ENCODE measurements at places on chromosomes 4 and X.

GRCh38 chr4:71906096-71906495 lies 122.2 kb upstream of the GC start:
- no peak for DNase-seq

DNA sequence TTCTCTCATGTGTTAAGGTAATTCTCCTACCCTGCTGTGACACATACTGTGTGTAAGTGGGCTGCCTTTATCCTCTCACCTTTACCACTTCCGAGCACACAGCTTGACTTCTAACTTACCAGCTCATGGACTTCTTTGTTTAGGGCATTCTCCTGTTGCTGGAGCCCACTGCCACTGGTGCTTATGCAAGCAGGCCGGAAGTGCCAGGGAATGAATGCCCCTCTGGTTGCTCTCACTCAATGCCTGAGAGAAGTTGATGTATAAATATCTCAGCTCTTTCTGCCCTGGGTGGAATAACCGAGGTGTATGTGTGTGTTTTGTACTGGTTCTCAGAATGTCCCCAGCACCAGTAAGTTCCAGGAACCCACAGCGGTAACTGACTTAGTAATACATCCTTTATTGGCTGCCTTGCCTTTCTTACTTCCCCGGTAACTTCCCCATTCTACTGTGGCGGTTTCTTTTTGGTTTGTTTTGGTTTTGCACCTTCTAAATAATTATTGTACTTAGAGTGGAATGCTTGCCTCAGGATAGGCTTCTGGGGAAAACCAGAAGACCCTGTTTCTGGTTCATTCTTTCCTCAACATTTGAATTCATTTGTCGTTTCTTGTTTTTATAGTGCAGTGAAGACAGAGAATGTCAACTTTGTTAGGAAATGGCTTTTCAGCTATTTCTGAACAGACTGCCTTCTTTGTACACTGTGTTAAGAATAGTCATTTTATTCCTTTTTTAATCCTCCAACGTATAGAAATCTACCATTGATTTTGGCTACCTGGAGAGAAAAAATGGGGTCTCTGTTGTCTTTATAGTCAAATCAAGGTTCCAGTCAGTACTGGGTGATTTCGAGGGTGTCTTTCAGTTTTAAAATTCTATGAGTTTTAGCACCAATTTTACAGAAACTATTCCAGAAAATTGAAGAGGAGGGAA lies 45.4 kb downstream of the CXorf58 start:
- peak; percentile 37 for DNase-seq

DNA sequence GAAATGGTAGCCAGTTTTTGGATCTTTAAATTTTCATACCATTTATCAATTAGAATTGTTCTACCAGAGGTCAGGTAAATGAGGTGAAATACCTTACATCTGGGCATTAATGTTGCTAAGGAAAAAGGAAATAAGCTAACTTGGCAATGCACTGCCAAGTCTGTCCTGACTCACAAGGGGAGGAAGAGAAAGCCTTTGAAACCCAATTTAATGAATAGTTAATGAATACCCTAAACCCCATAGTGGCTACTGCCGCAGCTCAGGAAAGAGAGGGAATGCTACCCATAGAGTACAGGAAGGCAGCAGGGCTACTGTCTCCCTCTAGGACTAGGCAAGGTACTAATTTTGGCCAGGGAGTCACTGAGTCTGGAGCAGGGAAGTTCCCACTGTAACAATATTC lies 16.8 kb upstream of the DHX15 start:
- no peak for DNase-seq

- DNase-seq = no peak
These were observed 46.0 kb upstream of the GNPDA2 start for GRCh38 chr4:44772340-44772739.

DNA sequence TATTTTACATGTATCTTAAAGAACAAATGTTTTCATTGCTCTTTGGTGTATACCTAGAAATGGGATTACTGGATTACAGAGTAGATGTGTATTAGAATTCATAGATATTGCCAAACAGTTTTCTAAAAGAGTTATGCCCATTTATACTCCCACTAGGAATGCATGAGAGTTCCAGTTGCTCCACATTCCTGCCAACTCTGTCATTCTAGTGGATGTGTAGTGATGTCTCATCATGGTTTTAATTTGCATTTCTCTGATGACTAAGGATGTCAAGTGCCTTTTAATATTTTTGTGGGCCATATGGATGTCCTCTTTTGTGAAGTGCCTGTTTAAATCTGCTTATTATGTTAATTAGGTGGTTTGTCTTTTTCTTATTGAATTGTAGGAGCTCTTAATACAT lies 65.6 kb upstream of the BMP2K start:
- DNase-seq = no peak

DNA sequence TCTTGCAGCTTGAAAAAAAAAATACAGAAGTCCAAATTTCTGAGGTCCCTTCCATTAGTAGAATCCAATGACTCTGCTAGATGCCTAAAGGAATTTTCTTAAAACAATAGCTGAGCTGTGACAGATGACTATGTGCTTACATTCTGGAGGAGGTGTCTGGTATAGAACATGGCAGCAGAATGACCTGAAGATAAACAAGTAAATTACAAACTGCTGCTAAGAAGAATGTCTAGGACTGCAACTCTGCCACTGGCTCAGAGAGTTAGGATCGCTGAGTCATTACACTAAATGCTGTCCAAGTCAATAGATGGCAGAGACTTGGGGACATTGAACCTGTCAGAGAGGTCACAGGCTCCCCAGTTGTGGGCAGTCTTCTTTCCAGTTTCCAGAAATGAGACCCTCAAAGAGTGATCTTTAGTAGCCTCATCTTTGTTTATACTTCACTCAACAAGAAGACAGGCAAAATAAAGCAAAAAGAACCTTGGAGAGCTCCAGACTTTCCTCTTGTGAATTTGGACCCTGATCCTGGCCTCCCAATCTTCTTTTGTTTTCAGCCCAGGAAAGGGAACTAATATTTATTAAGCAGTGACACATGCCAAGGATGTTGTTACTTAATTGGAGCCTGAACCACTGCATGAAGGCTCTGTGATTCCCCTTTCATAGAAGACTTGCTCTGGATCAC lies 56.4 kb upstream of the SCML1 start:
- DNase-seq = no peak

GRCh38 chr4:113303315-113303714 lies 253.9 kb downstream of the ANK2 start:
- no peak for DNase-seq

DNA sequence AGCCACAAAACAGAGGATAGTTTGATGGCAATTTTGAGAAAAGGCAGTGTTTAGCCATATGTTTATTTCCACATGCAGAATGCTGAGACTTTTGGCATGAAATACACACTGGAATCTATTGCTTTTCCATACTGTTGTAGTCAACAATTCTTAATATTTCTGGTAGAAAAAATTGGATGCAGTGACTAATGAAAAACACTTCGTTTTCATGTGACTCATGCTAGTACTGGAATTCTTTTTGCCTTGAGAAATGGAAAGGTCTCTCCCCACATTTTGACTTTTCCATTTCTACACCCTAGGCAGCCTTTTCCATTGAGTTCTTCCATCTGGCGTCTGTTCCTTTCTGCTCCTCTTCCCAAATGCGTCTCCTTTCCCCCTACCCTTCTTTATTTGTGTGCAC lies 425.2 kb upstream of the FTHL17 start:
- DNase-seq = no peak

- DNase-seq = no peak
These were observed 49.3 kb upstream of the HMX1 start for GRCh38 chr4:8920969-8921368.

GRCh38 chr4:40401096-40401495 lies 66.0 kb downstream of the CHRNA9 start:
- no peak for DNase-seq

GRCh38 chr4:127307996-127308395 lies 324.8 kb upstream of the INTU start:
- no peak for DNase-seq

DNA sequence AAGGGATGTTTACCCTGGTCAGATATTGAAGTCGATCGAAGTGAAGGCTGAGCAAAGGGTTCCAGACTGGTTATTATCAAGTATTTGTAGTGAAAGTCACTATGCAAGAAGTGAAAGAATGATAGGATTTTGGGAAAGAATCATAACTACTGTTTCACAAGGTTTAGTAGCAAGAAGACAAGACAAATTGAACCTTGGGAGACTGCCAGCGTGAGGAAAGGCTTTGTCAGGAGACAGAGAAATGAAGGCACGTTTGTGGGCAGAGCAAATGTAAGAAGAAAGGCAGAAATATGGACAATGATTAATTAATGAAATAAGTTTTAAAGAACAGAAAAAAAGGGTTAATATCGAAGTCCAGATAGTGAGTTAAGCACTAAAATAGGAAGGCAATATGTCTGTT lies 456.8 kb downstream of the TRIML1 start:
- no peak for DNase-seq

- no peak for DNase-seq
These were observed 52.4 kb downstream of the USP46 start for GRCh38 chr4:52606726-52607125.

GRCh38 chr4:128286474-128287058 lies 1.0 kb downstream of the PGRMC2 start:
- peak; percentile 3 for DNase-seq

GRCh38 chr4:164748375-164748774 lies 5.6 kb upstream of the SMIM31 start:
- DNase-seq = no peak

DNA sequence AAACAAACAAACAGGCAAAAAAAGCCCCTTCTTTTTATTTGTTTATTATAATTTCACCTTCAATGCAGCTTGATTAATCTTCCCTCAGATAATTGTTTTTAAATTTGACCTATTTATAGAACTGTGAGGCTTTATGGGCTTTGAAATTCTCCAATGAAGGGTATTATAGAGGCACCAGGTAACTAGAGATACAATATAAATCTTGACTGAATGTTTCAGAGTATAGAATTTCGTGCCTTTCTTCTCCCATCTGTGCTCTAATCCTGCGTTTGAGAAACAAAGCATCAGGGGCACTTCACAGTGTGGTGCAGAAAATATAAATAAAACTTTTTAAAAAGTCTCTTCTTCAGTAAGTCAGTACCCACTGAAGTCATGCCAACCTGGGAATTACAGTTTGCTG lies 120.9 kb downstream of the ANKRD50 start:
- DNase-seq = no peak

- no peak for DNase-seq
These were observed 386.1 kb upstream of the CNKSR2 start for GRCh38 chrX:20988118-20988517.

DNA sequence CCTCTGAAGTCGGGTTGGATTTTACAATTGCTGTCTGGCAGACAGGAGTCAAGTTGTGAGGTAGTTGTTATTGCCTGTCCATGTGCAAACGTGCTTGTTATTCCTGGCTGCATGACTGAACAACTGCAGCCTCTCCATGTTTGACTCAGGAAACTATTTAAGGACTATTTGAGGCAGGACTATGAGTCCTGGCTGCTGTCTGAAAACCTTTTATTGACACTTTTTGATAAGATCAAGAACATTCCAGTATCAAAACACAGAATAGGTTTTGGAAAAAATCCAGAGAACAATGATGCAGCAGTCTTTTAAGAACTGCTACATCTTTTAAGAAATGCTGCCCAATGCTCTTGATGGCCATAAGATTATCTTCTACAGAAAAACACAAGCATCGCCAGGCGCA lies 10.0 kb upstream of the SPRY1 start:
- DNase-seq = no peak

DNA sequence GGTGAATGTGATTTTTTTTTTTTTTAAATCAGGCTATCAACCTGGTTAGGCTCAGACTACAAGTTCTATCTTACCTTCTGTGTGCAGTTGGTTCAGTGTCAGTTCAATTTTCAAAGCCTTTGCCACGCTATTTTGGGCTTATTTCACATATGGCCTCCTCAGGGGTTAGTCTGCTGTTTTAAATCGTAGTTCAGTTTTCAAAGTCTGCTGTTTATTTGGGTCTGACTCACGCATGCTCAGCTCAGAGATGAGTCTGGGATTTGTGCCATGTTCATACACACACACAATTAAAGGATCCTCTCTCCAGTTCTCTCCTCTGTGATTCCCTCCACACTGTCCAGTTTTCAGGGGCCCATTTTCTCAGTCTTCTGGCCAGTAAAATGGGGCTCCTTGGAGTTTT lies 32.3 kb upstream of the ZFX start:
- DNase-seq = no peak

DNA sequence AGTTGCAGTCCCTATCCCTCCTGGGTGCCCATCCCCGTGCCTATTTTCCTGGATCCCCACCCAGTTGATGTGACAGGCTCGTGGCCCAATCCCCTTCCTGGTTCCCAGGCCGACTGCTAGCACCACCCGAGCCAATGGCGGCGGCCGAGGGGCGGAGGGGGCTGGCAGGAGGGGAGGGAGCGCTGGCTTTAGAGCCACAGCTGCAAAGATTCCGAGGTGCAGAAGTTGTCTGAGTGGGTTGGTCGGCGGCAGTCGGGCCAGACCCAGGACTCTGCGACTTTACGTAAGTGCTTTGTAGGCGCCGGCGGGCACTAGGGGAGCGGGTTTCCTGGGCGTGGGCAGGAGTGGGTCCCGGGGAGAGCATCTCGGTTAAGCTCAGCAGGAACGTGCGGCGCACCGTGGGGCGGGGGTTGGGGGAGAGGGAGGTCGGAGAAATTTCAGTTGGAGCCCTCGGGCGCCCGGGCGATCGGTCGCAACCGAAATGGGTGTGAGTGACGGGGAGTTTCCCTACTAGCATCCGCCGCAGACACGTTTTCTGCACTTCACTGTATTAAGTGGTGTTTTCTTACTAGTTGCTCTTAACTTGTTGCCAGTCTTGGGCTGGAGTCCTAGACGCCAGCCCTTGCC lies at the start of gene PLS3:
PLS3 (plus strand) TSS at position 197 of the 627 bp plus-strand sequence. CDS start 49,077 bp downstream, outside the sequence.
- DNase-seq = no peak

- no peak for DNase-seq
These were observed 174.2 kb upstream of the JADE1 start for GRCh38 chr4:128635141-128635954.

DNA sequence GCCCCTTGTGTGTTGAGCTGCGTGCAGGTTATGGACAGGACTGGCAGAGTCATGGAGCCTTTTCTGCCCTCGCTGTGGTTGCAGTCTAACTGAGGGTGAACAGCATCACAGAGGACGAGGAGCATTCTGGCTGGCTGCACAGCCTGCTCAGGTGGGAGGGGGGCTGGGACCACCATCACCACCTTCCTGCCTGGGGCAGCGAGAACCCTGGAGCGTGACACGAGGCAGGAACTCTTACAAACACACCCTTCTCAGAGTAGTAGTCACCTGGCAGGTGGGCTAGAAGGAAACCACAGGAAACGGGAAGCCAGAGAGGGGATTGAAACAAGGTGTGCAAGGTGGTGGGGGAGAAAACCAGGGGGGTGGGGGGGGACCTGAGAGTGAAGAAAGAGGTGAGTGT lies 25.6 kb downstream of the TKTL1 start:
- no peak for DNase-seq

- DNase-seq = no peak
These were observed 14.4 kb downstream of the LRRC66 start for GRCh38 chr4:52005604-52006273.

GRCh38 chr4:123319639-123320038 lies 77.0 kb upstream of the SPRY1 start:
- no peak for DNase-seq

DNA sequence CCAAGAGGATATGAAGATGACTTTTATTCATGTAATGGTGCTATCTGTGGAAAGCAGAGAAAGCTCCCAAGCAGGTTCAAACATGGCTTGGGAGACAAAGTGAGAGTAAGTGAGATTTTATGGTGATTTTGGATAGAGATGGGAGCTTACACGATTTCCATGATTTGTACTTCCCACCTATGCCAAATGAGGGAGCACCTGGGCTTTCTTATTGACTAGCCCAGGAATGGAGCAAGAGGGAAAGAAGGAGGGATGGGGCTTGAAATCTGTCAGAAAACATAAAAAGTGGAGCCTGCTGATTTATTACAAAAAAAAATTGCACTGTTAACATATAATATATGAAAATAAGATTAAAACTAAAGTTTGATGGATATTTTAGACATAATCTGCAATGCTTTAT lies 703.5 kb upstream of the PABPC4L start:
- no peak for DNase-seq
